ENCODE measurements at places on chromosomes 5 and 9. TPM values are rescaled to one million over a fixed set of nuclear protein-coding genes. Genes with fewer than 3 reads are reported as not detected.

- no peak for DNase-seq
These were observed 1.4 kb downstream of the PCDHA13 start for GRCh38 chr5:140883373-140883772.

- no peak for DNase-seq
These were observed 155.2 kb downstream of the MEF2C start for GRCh38 chr5:88727705-88728313.

- DNase-seq = no peak
These were observed 12.4 kb downstream of the CLPTM1L start for GRCh38 chr5:1332461-1333001.

DNA sequence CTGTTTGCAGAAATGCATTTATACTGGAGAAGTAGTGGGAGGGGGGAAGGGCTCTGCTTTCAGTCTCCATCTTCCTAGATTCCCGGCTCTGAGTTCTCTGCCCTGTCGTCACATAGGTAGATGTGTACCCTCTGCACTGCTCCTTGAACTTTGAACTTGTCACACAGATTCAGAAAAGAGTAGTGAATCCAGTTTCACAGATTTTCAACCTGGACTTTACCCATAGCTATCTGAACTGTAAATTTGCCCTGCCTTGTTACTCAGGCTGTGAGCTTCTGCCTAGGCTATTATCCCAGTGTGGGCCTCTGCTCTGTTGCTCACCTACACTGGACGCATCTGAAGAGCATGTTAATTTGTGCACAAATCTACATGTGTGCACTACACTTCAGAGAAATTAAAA lies 12.8 kb upstream of the C9orf152 start:
- DNase-seq = no peak

DNA sequence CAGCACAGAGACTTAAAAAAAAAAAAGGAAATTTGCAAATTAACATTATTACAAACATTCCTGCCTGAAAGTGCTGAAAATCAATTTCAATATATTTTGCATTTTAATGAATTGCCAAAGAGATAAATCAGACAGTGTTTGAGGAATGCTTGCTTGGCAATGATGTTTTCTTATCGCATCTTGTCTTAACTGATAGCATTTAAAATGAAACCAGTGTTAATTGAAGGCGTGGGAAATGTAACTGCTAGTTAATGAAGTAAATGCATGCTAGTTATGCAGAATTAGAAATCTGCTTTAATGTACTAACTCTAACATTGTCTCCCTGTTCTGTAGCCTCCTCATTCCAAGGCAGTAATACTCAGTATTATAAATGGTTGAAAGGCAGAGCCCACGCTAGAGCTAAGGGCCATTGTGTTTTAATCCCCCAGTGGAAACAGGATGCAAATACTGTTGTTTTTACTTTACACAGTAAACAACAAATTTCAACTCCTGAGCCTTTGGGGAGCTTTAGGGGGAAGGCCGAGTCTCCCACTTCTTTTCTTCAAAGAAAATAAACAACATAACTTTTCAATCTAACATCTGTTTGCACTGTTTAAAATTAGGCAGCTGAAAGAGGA lies 586.9 kb downstream of the TLE4 start:
- DNase-seq = no peak

- DNase-seq = no peak
These were observed 7.3 kb upstream of the CTSV start for GRCh38 chr9:97046228-97046627.

GRCh38 chr5:7501061-7501460 lies 105.1 kb downstream of the ADCY2 start:
- no peak for DNase-seq

- DNase-seq = no peak
These were observed 53.4 kb downstream of the SLC22A5 start for GRCh38 chr5:132422720-132423437.

DNA sequence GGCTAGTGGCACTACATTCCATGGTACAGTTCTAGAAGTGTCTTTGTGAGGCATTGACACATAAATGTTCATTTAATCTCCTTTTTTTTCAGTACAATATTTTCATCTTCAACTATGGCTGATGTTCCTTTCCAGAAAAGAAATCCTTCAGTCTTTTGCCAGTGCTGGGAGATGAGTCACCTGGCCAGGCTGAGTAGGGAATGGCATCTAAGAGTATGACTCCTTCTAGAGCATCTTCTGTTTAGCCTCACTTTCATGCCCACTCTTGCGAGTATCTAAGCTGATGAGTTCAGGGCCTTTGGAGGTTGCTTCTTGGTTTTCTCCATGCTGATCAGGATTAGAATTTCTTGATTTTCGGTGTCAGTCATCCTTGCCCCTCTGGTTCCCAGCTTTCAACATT lies 124.4 kb downstream of the SLC28A3 start:
- no peak for DNase-seq

DNA sequence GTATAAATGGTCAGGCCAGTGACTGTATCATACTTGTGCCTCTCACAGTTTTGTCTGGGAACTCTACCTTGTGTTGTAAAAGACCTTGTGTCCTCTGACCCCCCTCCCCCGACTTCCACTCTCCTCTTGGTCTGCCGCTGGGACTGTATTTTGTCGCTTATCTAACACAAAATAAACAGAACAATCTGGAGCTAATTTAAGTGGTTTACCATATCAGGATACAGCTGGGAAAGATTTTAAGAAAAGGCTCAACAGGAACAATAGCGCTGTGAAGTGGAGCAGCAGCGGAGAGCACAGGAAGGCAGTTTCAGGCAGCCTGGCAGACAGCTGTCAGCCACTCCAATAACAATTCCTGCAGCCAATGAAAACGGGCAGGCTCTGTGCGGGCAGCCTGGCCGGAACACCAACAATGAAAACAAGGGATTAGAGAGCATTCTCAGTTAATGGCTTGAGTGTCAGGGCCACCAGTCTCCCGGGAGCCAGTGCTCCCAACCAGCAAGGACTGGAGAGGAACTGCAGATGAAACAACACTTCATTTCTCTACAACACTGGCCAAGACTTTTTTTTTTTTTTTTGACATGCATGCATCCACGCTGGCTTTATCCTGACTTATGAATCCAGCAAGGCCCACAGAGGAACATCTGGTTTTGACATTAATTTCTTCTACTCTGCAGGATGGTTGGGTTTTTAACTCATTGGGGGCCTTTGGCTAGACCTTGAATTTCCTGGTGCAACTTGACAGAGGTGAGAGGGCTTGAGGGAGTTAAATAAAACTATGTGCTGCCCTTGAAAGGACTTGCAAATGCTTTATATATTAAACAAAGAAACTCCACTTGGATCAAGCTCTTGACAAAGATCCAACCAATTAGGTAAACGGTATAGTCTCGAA lies 76.7 kb downstream of the ARSB start:
- DNase-seq = peak; percentile 93

DNA sequence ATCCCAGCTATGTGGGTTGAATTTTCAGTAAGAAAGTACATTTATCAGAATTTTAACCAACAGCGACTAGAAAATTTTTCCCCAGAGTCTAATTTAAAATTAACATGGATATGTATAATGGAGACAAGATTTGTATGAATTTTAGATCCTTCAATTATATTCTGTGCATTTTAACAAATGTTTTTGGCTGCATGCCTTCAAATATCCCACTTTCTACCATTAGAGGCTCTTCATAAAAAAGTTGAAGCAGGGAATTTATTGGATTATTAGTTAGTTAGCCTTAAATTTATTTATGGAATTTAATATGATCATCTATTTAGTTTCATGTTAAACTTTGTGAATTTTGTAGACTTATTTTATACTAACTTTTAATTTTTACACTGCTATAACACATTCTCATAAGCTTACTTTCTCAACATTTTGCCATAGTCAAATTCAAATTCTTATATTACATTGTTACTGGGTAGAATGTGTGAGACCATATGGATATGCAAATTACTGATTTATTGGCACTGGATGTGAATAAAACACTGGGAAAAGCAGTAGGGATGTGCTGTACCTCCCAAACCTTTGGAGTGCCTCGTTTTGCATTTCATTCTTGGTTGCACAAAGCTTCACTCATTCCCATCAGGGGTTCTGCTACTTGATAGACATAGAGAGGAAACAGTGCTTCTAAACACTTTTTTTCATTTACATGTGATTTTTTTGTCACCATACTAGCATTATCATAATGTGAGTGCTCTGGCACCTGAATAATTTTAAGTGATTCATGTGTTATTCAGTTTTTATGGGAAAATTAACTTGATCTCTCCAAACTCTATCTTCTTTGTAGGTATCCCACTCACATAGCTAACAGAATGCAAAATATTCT lies 491.8 kb upstream of the COX7C start:
- no peak for DNase-seq

SIT1 gene
- polyA plus RNA-seq = 0.65 TPM

CTXN3 gene
- polyA plus RNA-seq = not detected
